Hematopoietic multipotent progenitor cell (in vitro differentiated cells): ENCODE measurements at places on chromosomes 6 and 20.

DNA sequence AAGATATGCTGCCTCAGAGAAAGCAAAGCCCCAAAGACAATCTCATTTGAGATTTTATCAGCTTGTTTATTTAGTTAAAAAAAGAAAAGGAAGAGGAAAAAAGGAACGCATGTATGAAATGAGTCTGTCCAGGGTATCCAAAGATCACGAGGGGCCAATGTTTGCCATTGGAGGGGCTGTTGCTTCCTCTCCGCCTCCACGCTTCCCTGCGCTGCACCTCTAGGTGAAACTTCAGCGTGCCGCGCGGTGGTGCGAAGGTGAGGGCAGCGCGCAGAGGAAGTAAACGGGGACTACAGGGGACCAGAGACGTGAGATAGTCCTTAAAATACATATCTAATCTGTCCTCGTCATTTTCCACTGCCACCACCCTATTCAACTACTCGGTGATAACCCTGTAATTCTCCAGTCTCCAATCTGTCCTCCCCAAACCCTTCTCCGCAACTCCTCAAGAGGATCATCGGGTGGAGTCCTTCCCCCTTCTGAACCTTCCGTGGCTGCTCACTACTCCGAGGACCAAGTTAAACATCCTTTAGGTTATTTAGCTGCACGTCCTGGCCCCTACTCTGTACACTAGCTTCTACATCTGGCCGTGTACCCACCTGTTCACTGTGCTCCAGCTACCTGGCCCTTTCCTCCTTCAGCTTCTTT is 1.1 kb upstream of the DCBLD1 start:
- no peak for DNase-seq

- no peak for DNase-seq
Observed at GRCh38 chr20:45905505-45906079, 6.4 kb downstream of the PLTP start.

DNA sequence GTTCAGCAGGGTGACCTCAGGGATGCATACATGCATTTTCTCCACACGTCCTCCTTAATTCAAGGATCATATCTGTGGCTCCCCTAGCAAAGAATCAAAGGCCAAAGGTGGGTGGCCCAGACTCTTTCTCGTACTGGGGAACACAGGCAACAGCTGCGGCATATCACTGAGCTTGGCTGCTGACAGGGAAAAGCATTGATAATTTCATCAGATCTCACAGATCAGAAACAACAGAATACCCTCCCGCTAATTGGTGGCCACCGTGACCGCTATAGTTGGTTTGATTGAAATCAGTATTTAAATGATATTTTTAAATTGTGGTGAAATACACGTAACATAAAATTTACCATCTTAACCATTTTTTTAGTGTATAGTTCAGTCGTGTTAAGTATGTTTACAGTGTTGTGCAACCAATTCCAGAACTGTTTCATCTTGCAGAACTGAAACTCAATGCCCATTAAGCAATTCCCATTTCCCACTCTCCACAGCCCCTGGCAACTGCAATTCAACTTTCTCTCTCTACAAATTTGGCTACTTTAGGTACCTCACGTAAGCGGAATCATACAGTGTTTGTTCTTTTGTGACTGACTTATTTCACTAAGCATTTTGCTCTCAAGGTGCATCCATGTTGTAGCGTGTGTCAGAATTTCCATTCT is 74.7 kb upstream of the TMEM170B start:
- DNase-seq = no peak

DNA sequence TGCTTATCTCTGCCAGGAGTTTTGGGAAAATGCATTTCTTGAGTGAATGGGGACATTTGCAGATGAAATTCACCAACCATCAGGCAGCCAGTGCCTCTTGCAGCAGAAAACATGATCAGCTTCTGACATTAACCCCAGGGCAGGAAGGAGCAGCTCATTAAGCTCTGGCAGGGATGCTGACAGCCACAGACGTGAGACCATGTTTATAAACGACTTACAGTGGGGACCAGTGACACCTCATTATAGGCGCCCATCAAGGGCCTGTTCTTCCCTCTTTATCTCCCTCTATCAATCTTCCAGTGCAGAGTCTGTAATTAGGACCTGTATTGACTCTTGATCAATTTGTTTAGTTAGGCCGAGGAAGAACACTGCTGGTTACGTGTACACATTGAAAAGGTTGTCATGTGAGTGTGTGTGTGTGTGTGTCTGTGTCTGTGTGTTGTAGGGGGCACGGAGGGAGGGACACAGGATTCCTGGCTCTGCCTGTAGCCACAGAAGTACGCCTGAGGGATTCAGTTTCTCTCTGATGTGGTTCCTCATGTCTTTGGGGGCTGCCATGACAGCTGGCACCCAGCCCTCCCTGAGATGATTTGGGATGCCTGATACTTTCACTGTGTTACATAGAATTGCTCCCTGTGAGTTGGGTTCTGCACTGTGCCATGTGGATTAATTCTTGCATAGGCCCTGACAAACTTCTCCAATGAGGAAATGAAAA is 428.4 kb upstream of the CHD6 start:
- no peak for DNase-seq

GRCh38 chr6:161091972-161092701 is 100.6 kb downstream of the MAP3K4 start:
- DNase-seq = no peak

GRCh38 chr6:8579372-8579771 is 144.0 kb upstream of the SLC35B3 start:
- no peak for DNase-seq

GRCh38 chr6:37261198-37261597 is 3.3 kb upstream of the TMEM217 start:
- no peak for DNase-seq

- no peak for DNase-seq
Observed at GRCh38 chr6:33755070-33755869, 8.6 kb upstream of the IP6K3 start.

GRCh38 chr6:52303178-52303577 is 18.6 kb upstream of the MCM3 start:
- DNase-seq = no peak

GRCh38 chr6:28125401-28125800 is 992 bp downstream of the ZSCAN16 start:
- DNase-seq = no peak

GRCh38 chr6:71994705-71995271 is 108.4 kb downstream of the RIMS1 start:
- DNase-seq = no peak

DNA sequence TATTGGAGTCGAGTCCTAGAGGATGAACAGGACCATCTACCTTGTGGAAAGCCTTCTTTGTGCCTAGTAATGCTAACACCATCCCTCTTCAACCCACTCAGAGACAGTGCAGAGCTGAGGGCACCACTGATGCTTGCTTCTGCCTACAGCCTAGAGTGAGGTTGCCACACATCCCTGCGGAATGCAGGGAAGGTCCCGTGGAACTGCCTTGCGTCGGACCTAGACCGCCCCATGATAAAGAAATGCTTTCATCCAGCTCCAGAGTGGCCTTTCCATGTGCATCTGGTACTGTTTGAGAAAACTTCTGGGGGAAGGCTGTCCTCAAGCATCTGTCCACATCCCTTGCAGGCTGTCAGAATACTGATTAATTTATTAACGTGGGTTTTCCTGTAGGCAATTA is 168.4 kb downstream of the PHACTR1 start:
- no peak for DNase-seq

GRCh38 chr6:108916026-108916686 is 67.9 kb downstream of the ARMC2 start:
- no peak for DNase-seq

DNA sequence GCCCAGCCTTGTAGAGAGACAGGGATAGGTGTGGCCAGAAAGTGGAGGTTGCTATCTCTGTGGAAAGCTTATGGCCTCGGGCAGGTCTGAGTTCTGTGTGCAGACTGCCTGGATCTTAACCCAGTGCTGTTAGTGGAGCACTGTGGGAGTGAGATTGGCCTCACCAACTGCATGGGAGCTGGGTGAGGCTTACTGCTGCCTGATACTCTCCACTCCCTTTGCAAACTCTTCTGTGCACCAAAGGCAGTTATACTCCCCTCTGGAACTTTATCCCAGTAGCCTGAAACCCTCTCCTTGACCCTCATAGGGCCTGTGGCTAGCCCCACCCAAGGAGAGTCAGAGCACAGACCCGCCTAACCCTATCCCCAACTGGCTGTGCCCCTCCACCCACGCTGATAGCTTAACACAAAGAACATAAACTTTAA is 41.4 kb upstream of the PKIB start:
- no peak for DNase-seq
